ENCODE measurements at places on chromosomes 5 and 9.

DNA sequence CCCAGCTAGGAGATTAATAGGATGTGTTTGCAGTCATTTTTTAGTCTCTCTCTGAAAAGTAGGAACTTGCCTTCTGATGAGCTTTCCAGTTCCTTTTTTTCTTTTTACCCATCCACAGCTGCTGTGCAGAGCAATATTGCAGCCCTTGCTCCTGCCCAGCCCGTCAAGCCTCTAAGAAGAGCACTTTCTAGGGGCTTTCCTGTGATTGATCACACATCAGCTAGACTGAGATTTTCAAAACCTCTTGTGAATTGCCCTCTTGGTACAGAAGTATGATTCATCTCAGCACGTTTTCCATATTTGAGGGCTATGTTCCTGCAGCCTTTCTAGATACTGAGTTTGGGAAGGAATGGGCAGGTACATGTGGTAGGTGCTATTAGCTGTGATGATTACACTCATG, 93.9 kb downstream of the GALNT10 start:
- no peak for DNase-seq

DNA sequence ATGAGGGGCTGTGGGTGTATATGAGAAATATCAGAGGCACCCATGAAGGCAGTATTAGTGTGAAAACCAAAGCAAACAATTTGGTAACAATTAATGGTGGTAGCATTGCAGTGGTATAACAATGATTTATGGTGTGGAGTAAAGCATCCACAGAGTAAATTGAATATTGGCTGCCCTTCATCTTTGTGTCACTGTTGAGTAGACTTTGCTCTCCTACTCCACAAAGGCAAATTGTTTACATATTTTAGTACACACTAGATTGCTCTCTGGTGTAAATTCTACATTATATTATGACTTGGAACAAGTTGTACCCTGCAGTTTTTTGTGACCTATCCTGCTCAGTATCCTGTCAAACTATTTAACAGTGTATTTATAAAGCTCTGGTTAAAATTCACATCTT, 455.5 kb upstream of the RORB start:
- no peak for DNase-seq

GRCh38 chr5:124581738-124582560, 164.5 kb downstream of the ZNF608 start:
- no peak for DNase-seq

- DNase-seq, result no peak
Measured at GRCh38 chr5:107274571-107274970, 396.2 kb downstream of the EFNA5 start.
